Left lung (tissue), 14 donors: ENCODE measurements at places on chromosomes 12 and 14. TPM values are rescaled to one million over a fixed set of nuclear protein-coding genes. Genes with fewer than 3 reads are reported as not detected.

Gene C14orf39
- 1.4 TPM for polyA plus RNA-seq

Gene TESPA1
- 0.73 TPM for polyA plus RNA-seq

Gene RPL10L
- 0.50 TPM for polyA plus RNA-seq

Gene ACRBP
- 7.2 TPM for polyA plus RNA-seq

Gene GZMB
- polyA plus RNA-seq, result 1.4 TPM
